ENCODE measurements at places on chromosomes 2 and 18. TPM values are rescaled to one million over a fixed set of nuclear protein-coding genes. Genes with fewer than 3 reads are reported as not detected.

DNA sequence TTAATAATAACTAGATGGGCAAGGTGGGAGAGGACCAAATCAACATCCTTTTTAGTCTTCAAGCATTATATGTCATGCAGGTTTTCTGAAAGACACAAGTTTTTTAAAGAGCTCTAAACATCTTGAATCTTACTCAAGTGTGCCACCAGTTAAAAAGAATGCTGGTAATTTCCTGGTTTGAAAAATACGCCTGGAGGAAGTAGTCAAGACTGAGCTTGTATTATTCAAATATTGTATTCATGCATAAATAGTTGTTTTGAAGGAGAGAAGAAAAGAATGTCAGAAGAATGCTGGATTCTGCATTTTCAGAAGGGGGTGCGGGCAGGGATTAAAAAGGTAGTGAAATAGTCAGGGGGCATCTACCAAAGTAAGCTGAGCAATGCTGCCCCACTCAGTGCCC lies 90.7 kb downstream of the WDPCP start:
- DNase-seq: no peak

Gene INHBB
- total RNA-seq: not detected

DNA sequence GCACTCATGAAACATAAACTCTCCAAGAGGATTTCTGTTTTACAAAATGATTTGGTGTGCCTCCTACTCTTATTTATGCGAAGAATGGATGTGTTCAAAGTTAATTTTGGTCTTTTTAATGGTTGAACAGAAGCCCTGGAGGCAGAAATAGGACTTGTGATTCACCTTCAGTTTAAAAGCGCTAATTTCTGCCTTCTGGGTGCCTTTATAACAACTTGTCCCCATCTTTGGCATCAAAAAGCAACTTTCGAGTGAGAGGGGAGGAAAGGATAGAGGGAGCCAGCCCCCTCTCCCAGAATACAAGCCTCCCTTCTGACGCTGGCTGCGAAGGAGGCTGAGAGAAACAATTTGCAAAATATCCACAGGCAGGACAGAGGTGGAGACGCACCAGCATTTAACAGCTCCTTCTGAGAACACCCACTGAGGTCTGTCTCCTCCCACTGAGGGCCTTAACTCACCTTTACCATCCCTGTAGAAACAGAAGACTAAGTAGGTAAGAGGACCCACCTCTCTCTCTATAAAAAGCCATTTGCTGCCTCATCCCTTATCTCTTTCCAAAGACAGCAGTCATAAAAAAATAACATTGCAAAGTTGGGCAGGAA lies 24.3 kb upstream of the BCL11A start:
- DNase-seq: no peak

DNA sequence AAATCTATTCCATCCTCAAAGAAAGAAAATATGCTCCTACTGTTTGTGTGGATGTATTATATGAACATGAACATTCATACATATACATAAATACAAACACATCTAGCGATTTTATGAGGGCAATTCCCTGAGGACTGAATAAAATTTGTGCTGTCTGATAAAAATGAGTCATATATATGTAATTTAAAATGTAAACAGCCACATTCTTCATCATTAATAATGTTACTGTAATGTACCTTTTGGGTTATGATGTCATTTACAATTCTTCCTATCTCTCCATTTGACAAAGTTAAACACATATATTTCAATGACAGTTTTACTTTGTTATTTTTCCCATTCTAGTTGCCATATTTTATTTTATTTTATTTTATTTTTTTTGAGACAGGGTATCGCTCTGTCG lies 91.3 kb upstream of the ZFP36L2 start:
- no peak for DNase-seq

Gene PDE11A
- not detected for total RNA-seq

DNA sequence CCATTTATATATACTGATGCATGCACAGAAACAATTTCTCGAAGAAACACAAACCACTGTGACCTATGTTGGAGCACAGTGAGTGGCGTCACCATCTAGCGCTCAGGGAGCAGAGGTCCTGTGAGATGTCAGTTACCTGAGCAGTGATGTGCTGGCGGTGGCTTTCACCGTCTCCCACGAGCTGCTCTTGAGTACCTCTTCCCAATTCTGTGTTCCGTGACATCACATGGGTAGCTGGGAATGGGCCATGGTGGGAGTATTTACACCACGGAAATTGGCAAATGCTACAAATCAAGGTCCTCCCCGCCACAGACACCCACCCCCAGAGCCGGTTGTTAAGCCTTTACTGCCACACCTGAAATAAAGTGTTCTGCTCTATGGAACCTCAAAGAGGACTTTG lies 24.4 kb downstream of the GBX2 start:
- DNase-seq: no peak

- DNase-seq: peak; percentile 43
These were observed 68.4 kb downstream of the POLR1A start for GRCh38 chr2:86037141-86037794.

Gene TM4SF20
- total RNA-seq: not detected

DNA sequence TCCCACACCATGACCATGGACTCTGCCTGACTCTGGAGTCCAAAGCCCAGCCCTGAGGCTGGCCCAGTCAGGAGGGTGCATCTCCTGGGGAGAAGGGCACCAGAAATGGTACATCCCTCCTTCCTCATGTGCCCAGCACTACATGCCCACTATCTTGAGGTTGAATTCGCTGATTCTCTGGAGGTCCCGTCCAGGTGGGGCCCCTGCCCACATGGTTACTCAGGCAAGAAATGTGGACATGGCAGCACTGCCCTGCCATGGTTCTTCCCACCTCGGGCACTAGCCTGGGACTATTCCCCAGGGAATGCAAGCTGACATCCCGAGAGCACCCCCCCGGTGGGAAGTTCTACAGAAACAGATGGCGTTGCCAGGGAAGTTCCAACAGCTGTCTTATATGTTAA lies 15.3 kb upstream of the HES6 start:
- DNase-seq: no peak

- DNase-seq: no peak
These were observed 151.1 kb downstream of the ZNF407 start for GRCh38 chr18:74748809-74749208.

All from activated naive CD8-positive, alpha-beta T cell treated with anti-CD3 and anti-CD28 coated beads, Interleukin-2, amount 10 ng/mL, durations not matched to agents 7 days and 5 days (primary cell).